ENCODE measurements at places on chromosomes 4 and X.

DNA sequence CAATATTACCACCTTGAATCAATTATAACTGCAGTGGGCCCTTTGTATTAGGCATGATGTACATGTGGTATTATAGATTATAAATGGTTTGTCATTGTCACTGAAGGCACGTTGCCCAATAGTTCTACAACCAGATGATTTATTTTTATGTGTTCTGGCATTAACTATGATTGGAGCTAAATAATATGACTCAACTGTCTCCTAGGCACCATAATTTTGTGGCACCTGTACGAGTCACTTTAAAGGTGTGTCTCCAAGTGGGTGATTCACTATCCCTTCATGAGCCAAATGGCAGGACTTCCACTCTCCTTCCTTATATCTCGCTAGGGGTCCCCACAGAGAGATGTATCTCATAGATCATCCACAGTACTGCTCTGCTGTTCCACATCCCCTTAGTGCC lies 6.1 kb upstream of the SMPX start:
- DNase-seq: no peak

DNA sequence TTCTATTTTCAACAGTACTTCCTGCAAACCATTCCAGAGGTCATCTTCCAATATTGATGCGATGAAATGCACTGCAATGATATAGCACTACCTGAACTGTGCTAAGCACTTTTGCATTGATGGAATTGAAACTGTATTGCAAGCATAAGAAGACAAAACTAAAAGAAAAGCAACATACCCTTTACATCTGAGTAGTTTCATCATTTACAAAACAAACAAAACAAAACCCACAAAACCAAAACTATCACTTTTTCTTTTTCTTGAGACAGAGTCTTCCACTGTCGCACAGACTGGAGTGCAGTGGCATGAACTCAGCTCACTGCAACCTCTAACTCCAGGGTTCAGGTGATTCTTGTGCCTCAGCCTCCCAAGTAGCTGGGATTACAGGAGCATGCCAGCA lies 120.1 kb upstream of the NAP1L5 start:
- DNase-seq: no peak

GRCh38 chr4:128716338-128716737 lies 93.2 kb upstream of the JADE1 start:
- DNase-seq: no peak

DNA sequence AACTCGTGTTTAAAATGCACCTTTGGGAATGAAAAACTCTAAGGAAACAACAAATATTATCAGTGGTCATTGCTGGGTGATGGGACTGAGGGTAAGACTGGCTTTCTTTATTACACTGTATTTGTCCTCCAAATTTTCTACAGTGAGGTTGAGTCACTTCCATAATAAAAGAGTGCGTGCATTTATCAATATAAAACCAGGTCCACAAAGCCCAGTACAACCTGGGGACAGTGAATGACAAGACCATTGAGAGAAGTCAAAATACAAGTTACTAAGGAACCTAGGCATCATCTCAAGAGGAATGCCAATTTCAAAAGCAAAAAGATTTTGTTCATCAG lies 76.4 kb downstream of the MAGED4 start:
- no peak for DNase-seq

- no peak for DNase-seq
These were observed 23.4 kb downstream of the TRMT10A start for GRCh38 chr4:99540277-99540939.

DNA sequence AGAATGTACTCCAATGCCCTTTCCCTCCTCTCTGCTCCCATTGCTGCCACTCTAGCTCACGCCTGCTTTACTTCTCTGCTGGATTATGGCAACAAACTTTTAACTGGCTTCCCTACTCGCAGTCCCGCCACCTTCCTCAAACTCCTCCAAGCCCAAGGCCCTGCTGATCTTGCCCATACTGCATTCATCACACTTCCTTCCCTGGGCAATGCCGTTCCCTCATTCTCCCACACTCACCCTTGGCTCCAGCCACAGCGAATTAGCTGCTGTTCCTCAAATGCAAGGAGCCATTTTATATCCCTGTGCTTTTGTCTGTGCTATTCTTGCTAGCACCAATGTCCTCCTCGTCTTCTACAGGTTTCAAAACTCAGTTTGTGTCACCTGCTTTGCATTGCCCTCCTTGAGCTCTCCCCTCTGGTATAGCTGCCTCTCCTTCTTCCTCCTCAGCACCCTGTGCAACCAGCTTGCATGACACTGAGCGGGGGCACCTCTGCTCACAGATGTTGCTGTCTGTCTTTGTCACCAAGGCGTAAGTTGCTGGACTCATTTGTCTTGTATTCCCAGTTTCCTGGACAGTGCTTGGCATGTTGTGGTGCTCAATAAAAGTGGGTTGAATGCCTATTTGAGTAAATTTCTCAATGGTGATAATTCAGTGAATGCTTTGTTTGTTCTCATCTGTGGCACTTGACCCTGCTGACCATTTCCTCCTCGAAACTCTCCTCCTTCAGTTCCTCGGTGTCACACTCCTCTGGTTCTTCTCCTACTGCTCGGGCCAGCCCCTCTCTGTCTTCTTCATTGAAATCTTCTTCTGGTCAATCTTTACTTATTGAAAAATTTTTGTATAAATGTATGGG lies 22.4 kb upstream of the MGST2 start:
- no peak for DNase-seq

DNA sequence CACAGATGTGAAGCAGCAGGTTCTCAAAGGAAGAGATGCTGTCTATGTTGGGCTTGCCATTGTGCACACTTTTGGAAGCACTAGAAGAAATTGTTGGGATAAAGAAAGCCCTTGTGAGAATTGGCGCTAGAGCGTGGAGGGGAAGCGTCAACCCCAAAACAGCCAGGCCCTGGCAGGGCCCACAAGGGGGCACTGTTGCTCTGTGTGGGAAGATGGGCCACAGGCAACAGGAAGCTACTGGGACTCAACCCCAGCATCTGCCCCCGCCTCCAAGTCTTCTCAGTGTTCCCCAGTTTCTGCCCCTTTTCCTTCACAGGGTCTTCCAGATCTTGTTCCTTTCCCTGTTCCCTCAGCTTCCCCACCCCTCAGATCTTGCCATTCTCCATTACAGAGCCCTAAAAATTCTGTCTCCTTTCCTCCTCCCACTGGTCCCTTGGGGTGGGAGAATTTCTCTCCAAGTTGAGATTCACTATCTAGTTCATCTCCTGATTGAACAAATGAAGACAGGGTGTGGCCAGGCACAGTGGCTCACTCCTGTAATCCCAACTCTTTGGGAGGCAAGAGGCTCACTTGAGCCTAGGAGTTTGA lies 85.5 kb downstream of the STARD8 start:
- peak; percentile 28 for DNase-seq

DNA sequence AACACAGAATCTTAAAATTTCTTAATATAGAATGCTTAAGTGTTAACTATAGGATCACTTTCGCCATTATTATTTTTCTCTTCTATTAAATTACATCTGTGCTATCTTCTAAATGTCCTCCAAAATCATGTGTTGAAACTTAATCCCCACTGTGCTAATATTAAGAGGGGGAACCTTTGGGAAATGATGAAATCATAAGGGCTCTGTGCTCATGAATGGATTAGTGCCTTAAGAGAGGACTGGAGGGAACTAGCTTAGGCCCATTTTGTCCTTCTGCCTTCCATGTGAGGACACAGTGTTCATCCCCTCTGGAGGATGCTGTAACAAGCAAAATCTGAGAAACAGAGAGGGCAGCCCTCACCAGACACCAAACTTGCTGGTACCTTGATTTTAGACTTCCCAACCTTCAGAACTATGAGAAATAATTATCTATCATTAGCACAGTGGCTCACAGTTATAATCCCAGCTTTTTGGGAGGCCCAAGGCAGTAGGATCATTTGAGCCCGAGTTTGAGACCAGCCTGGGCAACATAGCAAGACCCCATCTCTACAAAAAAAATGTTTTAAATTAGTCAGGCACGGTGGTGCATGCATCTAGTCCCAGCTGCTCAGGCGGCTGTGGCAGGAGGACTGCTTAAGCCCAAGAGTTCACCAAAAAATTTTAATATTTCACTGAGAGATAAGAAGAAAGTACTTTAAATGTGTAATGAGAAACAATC lies 26.3 kb downstream of the KLHL8 start:
- no peak for DNase-seq
